Epithelial cell of prostate (primary cell): ENCODE measurements at places on chromosomes 4 and X.

DNA sequence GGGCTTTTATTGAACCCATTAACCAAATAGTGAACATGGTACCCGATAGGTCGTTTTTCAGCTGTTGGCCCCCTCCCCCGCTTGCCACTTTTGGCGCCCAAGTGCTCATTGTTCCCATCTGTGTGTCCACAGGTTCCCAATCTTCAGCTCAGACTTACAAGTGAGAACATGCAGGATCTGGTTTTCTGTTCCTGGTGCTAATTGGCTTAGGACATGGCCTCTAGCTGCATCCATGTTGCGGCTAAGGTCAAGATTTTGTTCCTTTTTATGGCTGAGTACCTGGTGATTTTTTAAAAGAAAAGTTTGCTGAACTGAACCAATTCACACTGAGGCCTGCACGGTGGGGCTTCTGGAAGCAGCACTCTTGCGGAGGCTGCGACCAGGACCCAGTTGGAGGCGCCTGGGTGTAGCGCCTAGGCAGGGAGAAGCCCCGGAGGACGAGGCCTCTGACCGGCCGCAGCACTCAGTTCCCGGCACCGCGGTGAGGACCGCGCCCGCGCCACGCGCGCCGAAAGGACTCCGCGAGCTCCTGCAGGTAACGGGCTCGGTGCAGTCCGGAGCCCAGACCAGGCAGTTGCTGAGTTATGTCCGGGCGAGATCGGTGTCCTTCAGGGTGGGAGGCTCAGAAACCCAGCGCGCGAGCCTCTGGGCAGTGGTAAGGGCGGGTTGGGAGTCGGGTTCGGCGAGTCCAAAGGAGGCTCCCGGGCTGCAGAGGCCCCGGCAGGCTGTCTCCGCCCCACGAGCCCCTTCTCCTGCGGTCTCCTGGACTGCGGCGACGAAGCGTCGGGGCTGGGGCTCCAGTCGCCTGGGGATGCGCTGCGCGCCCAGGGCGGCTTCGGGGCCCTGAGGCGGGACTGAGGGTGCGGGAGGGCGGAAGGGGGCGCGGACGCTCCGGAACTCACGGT lies 15.8 kb upstream of the SLC25A4 start:
- no peak for DNase-seq

GRCh38 chr4:145762719-145763118 lies 82.8 kb downstream of the C4orf51 start:
- no peak for DNase-seq

DNA sequence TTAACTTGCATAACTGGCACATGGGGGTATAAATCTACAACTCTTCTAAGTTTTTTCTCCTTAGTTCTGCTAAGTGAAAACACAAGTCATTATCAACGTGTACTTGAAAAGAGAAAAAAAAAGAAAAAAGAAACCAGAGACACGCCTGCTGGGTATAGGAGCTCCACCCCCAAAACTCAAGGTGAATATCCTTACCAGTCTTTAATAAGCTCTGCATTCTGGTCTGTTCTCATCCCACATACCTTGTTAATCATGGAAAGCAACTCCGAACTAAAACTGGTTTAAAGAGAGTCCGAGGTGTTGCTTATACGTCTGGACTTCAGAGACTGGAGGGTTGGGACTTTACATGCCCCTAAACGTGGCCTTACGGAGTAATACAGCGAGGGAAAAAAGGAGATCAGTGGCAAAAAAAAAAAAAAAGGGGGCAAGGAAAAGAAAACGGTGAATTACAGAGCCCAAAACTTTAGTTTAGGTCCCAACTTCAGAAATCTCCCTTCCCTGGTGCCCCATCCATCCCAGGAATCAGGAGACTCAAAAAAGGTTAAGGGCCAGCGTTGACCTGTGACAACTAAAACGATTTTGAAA lies 1.0 kb downstream of the PGRMC2 start:
- no peak for DNase-seq

DNA sequence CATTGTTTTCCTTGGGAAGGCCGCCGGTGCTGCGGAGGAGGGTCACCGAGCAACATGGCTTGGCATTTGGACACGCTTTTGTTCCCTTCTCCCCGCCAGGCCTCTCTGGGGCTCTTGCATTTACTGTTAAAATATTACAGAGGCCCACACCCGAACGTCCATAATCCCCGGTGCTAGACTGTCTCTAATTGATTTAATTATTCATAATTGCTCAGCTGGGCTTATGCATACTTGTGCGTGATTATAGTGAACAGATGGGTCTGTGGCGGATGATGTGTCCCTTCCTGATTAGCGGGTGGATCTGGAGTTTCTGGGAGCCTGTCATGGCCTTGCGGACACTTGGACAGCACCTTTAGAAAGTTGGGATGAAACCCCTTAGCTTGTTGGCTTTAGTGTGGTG lies 100.2 kb upstream of the MSX1 start:
- no peak for DNase-seq

DNA sequence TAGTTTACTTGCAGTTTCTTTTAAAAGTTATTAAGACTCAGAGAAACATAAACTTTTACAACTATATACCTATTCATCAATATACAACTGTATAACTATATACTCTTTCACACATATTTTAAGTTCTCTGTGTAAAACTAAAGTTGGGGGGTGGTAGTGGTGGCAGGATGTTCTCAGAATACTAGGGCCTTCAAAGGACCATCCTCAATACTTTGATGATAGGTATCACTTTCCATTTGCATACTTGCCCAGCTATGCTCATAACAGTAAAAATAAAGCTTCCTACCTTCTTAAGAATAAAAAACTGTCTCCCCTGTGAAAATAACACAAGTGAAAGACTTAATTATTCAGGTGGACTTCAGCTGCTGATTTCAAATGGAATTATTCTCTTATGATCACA lies 2.9 kb upstream of the GALNT7 start:
- DNase-seq: no peak

DNA sequence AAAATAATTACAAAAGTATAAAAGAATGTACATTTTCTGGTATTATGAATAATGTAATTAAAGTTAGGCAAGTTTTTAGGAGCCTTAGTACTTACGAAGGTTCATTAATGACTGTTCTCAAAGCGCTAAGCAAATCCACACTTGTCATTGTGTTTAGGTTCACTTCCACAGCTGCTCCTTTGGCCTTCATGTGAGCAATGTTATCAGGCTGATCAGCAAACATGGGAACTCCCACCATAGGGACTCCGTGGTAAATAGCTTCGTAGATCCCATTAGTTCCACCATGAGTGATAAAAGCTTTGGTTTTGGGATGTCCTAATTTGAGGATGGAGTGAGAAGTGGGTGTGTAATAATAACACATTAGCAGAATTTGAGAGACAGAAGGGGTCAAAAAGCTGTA lies 45.1 kb downstream of the UGT2A2 start:
- no peak for DNase-seq

DNA sequence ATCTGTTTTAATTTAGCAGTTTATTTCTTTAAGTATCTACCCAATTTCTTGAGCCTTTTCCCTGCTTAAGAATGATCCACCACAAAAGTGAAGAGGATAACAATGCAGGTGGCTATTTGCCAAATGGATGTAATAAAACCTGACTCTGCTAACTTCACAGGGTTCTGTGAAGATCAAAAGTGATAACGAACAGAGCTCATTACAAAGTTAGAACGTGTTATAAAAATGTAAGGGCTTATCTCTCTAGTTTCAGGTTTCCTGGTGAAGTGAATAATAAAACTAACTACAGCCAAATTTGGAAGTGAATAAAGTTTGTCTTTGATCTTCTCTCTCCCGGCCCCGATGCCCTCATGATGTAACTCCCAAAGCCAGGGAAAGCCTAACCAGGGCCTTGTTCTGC lies 497.9 kb downstream of the SMARCA1 start:
- DNase-seq: no peak
